CMK (cell line): ENCODE measurements at places on chromosomes 4 and X.

- DNase-seq, result no peak
Measured at GRCh38 chr4:22496165-22496813, 19.6 kb downstream of the ADGRA3 start.

GRCh38 chr4:151013491-151013890, 1.6 kb downstream of the LRBA start:
- DNase-seq, result no peak

GRCh38 chr4:29467044-29467717, 1253.0 kb upstream of the PCDH7 start:
- no peak for DNase-seq

GRCh38 chrX:55867181-55867651, 149.7 kb downstream of the RRAGB start:
- no peak for DNase-seq

DNA sequence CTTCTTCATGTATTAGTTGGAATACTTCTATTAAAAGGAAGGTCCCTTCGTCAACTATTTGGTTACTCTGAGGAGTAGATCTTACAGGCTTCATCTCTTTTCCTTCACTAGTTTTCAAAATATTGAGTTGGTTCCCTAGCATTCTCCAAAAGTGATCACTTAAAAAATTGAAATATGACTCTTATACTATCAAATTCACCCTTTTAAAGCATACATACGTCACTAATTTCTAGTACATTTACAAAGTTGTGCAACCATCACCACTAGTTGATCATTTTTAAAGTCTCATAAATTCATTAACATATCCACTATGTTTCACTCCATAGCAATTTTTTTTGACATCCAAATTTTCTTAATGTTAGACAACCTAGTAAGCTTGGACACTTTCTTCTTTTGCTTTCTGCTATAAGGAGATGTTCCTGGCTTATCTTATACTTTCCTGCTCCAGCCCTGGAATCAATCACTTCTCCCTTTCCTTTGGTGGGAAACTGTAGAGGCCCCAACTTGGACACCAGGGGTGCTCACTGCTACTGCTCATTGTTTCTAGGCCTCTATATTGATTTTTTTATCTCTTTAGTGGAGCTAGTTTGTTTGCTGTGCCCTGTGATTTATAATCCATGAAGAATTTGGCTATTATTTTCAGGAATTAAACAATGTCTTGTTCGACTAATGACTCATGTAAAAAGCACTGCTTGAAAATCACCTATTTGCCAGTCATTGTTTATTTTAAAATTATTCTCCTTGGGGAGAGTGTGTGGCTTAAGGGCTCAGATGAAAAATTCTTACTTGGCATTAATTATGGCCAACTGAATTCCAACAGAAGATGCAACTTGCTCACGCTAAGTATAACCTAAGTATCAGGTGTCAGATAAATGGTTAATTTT, 4.0 kb upstream of the ZFX start:
- no peak for DNase-seq

GRCh38 chr4:114156371-114156770, 176.9 kb upstream of the ARSJ start:
- DNase-seq, result no peak

DNA sequence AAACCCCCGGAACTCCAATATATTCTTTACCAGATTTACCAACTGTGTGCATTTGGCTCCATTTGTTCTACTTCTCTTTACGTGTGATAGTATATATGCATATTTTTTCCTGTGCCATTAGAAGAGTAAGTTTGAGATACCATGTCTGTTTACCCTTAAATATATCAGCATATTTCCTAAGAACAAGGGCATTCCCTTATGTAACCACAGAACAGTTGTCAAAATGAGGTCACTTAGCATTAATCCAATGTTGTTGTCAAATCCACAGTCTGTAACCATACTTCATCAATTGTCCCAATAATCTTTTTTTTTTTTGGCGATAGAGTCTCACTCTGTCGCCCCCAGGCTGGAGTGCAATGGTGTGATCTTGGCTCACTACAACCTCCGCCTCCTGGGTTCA, 55.2 kb downstream of the TBC1D14 start:
- DNase-seq, result no peak
